WTC11 (cell line): ENCODE measurements at places on chromosomes 4 and X.

DNA sequence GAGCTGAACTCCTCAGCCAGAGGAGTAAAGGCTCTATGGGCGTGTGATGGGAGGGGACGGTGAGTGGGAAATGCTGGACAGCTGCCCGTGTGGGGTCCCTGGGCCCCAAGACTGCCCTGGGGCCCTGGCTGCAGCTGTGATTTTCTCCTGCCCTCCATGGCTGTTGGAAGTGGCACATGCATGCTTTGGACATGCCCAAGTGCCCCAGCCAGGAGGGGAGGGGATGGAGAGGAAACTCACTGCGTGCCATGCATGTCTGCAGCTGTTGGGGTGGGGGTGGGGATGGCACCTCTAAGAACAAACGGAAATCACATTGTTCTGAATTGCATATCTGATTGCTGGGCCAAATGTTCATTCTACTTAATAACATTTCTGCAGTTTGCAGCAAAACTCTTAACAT, 52.4 kb downstream of the MID2 start:
- 0 out of 2 replicates have a peak, but pooled peaks cover 3% of the 10 kb centered on the region for H3K36me3 ChIP-seq
- no peak overlapping the region for H3K27ac ChIP-seq
- H3K27me3 ChIP-seq = no peaks in the 10 kb centered on the region
- H3K4me3 ChIP-seq = no peak overlapping the region

- DNase-seq = no peak
- no peak overlapping the region for H3K27ac ChIP-seq
- H3K36me3 ChIP-seq = peaks cover 11% of the 10 kb centered on the region
- no peak overlapping the region for H3K4me3 ChIP-seq
- H3K4me1 ChIP-seq = peaks cover 18% of the 10 kb centered on the region
These were observed 57.3 kb downstream of the GSTCD start for GRCh38 chr4:105765690-105766407.

DNA sequence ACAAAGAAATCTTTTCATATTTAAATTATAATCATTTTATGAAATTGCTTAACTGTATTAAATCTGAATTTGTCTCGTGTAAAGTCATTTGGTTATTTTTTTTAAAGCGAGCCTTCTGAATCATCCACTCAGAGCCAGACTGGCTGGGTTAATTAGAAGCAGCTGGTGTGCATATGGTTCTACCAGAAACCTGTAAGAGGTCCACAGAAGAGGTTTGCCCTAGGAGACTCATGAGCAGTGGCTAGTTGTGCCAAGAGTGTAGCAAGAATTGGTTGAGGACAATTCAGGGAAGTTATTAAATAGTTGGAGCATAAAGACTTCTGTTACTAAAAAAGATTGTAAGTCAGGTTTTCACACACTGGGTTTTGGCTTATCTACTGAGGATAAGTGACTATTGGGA, 267.4 kb downstream of the IL1RAPL2 start:
- H3K4me1 ChIP-seq = peaks cover 4% of the 10 kb centered on the region; the same call in 1 of the 2 replicates
- no peak overlapping the region for H3K4me3 ChIP-seq
- no peak for DNase-seq
- H3K36me3 ChIP-seq = peaks cover 3% of the 10 kb centered on the region
- H3K27me3 ChIP-seq = no peaks in the 10 kb centered on the region

DNA sequence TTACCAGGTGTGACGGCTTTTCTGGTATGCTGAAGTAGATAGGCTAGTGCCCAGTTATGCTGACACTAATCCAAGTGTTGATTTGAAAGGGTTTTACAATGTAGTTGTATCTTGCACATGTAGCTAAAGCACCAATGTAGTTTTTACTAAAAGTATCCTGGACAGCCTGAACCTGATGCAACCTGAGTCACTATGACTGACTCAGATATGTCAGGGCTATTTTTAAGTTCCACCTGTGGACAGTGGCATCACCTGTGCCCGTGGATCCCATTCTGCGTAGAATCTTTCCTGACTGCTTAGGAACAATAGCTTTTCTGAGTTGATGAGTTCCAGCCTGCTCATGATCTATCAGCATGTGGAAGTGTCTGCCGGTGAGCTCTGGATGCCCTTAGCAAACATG, 58.1 kb downstream of the CCNG2 start:
- no peak overlapping the region for H3K27ac ChIP-seq
- no peaks in the 10 kb centered on the region for H3K36me3 ChIP-seq
- H3K4me3 ChIP-seq = no peak overlapping the region
- no peak for DNase-seq
